ENCODE measurements at places on chromosomes 4 and X.
A peak's percentile ranks its signal among the peaks of the same experiment; 100 is the strongest.

DNA sequence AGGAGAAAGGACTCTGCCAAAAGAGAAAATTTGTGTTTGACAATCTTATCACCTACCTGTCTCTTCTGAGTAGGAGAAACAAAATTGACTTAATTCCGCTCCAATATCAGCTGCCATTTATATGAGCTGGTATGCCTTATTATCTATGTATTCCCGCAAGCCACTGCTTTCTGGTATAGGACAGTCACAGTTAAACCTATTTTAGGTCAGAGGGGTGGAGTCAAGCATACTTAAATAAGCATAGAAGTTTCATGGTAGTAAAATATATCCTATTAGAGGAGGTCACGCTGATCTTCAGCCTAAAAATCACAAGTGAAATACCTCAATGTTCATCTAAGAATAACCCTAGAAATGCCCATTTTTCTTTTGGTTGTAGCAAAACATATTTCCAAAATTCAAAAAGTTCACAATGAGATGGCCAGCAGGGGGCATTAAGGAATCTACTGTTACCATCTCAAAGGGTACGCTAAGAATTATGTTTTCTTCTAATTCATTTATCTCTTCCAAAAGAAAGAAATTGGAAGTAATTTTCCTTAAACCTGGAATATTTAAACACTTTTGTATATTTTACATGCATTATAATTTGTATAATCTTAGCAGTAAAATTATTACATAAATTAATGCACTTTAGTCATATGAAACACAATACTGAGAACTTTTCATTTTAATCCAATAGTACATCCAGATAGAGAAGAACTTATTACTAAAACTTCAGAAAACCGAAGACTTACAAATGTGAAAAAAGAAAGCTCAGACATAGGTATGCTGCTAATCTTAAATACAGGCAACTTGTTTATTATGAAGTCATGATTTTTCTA is 10.5 kb downstream of the PPAT start:
- DNase-seq = peak; percentile 54

- peak; percentile 76 for DNase-seq
These were observed 30.6 kb downstream of the ANK2 start for GRCh38 chr4:113080050-113080449.

DNA sequence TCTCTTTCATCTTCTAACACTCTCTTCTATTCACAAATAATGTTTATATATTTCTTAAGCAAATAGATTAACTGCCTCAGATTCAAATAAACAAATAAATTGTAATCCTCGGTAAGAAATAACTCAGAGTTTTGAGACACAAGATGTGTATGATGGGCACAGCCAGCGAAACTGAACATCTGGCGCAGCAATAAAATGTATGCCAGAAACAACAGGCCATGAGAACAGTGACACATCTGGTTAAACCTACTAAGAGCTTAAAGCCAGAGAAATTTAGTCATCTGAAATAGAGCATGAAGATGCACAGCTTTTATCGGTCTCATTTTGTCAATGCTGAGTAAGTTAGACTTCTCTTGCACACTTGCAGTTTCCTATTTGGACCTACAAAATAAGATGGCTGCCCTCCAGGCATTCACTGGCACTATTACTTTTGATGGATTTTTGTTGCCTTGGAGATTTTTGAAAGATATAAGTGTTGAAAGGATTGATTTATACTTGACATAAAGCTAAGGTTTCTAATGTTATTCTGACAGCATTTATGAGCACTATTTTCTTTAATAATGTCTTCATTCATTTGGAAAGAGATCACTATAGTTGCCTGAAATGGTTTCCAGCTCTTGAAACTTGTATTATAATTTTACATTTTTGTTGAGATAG is 1444.0 kb downstream of the PCDH18 start:
- no peak for DNase-seq

- DNase-seq = peak; percentile 1
These were observed 9.7 kb upstream of the GEMIN8 start for GRCh38 chrX:14039344-14039743.

- DNase-seq = no peak
These were observed 54.7 kb downstream of the DKK2 start for GRCh38 chr4:106981431-106981830.

- DNase-seq = no peak
These were observed 183.2 kb downstream of the DHRSX start for GRCh38 chrX:2317527-2318055.

GRCh38 chr4:186651181-186651603 is 72.5 kb downstream of the FAT1 start:
- no peak for DNase-seq

DNA sequence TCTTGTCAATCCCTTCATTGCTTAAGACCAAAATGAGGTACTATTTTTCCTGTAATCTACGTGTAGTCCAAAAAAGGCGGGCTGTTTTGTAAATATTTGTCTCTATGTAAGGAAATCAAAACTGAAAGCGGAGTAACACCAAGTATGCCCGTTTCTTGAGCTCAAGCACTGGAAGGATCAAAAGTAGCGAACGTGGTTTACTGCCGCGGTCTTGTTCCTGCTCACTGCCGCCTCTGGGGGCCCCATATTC is 71.5 kb downstream of the AFF1 start:
- DNase-seq = no peak

DNA sequence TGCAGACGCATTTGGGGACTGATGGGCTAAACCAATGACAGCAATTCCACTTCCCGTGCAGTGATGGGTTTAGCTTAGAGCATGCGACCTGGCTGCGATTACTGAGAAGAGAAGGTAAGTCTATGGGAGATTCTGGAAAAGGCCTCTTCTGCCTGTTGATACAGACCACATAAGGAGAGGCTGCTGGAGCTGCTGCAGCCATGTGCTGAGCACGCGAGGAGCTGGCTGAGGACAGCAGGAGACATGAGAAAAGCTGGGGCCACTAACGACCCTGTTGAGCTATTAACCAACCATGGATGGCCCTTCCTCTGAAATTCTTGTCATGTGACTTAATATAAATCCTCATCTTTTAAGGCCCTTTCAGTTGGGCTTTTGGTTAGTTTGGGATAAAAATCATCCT is 199.9 kb downstream of the PRDM5 start:
- DNase-seq = no peak

GRCh38 chr4:54971474-54971950 is 153.9 kb downstream of the KDR start:
- no peak for DNase-seq

DNA sequence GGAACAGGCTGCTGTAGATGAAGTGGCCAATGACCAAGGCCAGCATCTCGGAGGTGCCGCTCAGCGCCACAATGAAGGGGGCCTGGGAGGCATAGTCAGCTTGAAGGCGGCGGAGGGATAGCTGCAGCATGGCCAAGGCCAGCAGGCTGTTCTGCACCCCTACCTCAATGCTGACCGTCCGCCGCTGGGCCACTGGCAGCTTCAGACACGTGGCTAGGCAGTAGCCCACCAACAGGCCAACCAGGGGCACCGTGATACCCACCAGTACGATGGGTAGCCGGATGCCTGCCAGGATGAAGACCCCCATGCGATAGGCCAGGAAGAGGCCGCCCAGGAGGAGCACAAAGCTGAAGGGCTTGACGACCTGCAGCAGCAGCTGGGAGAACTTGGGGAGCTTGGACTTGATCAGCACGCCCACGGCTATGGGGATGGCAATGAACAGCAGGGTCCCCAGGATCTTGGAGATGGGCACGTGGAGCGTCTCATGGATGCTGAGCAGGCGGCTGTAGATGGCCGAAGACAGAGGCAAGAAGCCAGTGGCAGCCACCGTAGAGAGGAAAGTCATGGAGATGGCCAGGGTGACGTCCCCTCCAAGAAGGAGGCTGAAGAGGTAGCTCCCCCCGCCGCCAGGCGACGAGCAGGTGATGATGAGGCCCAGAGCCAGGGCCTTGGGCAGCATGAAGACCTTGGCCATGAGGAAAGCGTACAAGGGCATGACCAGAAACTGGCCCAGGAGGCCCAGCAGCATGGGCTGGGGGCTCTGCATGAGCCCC is 1.3 kb upstream of the UBL4A start:
- DNase-seq = no peak

DNA sequence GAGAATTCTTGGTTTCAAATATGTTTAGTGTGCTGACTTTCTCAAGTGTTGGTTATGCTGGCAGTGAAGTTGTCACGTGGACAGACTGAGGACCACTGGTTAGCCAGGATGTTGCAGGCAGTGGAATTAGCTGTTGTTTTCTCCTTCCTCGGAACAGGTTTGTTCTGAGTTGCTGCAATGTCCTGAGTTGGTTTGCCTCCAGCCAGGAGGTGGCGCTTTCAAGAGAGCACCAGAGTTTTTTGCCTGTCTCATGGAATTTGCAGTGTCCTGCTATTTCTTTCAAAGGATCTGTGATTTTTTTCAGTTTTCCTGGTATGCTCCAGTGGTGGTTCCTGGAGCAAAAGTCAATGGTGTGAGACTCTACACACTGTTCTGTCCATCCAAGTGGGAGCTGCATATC is 158.1 kb upstream of the CXorf66 start:
- DNase-seq = no peak

DNA sequence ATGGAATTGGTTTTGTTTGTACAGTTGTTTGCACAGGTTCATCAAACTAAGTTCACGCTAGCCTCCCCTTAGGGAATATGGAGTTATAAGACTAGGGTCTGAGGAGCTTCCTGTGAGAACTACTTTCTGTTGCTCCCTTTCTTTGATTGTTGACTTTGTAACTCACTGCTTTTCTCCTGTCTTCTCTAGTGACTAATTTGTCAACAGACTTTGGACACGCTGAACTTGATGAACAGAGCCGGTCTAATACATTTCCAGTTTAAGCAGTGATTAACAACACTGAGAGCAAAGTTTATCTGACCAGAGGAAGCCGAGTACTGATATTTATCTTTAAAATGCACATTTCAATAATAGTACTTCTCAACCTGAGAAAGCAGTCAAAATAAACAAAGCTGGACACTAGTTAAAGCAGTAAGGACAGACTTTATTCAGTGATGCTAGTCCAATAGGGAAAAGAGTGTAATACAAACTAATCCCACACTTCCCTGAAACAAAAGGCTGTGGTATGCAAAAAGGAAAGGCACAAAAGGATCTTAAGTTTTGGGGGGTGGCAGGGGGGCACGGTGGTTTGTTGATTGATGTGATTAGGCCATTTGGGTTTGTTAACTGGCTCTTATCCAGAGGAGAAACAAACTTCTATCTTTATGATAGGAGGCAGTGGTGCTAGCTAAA is 2.7 kb upstream of the NUDT9 start:
- no peak for DNase-seq

DNA sequence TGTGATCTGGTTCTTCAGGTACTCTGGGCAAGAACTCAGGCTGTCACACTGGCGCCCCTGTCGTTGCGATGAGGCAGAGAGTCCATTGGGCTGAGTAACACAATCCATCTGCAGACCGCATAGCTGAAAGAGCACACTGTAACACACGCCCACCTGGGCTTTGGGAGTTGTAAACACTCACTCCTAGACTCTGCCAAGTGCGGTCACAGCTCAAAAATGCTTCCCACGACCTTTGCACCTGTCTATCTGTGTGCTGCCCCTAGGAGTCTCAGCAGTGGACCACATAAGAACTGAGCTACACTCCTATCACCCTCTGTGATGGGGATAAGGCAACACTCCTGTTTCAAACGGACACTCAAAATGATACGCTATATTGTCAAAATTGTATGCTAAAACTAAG is 2028.3 kb downstream of the PCDH7 start:
- DNase-seq = no peak

DNA sequence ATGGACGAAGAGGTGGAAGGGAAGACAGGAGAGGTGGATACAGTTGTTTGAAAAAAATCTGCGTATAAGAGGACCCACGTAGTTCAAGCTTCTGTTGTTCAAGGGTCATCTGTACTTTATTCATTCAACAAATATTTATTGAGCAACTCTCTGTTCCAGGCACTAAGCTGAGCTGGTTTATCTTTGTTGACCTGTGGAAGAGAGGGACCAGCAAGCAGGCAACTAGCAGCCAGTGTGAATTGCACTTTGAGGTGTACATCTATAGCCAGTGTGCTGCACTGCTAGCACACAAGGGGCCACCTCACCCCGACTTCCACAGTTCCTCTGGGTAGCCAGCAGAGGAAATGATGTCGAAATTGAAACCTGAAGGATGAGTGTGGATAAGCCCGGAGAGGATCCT is 191.4 kb downstream of the SOWAHB start:
- no peak for DNase-seq
